ENCODE measurements at places on chromosomes 5 and 9.

DNA sequence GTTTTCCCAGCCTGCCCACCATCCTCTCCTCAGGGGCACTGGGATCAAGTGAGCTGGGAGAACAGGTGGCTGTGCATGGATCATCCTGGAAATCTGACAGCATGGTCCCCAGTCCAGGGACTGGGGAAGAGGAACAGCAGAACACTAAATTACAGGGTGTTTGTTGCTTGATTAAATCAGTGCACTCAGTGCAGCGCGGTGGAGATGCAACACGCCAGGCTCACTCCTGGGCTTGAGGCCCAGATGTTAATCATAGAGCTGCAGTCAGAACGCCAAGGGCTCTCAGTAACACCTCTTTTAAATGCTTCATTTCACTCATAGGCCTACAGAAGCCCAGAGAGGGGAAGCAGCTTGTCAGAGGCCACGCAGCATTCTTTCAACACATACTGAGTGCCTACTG, 14.2 kb upstream of the LARP1 start:
- DNase-seq: no peak

GRCh38 chr5:113142186-113142585, 165.6 kb downstream of the DCP2 start:
- DNase-seq: no peak

GRCh38 chr5:100004969-100005368, 530.2 kb upstream of the FAM174A start:
- DNase-seq: no peak

DNA sequence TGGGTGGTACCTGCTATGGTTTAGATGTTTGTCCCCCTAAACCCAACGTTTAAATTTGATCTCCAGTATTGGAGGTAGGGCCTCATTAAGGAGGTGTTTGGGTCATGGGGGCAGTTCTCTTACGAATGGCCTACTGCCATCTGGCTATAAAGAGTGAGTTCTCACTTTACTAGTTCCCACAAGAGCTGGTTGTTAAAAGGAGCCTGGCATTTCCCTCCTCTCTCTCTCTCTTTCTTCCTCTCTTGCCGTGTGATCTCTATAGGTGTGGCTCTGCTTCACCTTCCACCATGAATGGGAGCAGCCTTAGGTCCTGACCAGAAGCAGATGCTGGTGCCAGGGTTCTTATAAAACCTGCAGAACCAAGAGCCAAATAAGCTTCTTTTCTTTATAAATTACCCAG, 193.2 kb upstream of the CDH6 start:
- DNase-seq: no peak

DNA sequence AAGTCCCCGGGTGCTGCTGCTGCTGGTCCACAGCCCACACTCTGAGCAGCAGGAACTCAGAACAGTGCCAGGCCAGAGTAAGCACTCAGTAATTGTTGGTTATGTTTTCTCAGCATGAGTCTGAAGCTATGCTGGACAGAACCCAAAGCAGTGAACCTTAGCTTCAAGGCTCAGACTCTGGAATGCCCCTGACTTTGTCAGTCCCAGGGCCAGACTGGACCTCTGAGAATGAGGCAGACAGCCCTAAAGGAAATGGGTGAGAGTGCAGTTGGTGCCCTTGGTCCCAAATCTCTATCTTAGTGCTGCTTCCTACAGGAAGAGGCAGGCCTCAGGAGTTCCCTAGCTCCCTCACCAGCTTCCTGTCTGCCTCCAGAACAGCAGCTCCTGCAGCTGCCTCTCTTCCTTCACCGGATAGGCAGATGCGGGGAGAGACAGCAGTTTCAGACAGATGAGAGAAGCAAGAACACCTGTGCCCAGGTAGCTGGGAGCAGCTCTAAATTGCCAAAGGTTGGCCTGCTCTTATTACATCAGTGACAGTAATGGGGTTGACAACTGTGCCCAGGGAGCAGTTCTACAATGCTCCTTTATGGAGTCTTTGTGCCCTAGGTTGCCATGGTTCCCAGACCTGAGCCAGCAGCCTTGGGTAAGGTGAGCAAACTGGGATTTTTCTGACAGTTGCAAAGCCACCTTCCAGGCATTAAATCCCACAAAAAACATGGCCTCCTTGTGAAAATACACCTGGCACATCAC, 82.2 kb upstream of the CXCL14 start:
- DNase-seq: no peak
